ENCODE measurements at places on chromosomes 2 and 18.

- no peak for DNase-seq
Measured at GRCh38 chr2:168338292-168338691, 90.9 kb upstream of the STK39 start.

DNA sequence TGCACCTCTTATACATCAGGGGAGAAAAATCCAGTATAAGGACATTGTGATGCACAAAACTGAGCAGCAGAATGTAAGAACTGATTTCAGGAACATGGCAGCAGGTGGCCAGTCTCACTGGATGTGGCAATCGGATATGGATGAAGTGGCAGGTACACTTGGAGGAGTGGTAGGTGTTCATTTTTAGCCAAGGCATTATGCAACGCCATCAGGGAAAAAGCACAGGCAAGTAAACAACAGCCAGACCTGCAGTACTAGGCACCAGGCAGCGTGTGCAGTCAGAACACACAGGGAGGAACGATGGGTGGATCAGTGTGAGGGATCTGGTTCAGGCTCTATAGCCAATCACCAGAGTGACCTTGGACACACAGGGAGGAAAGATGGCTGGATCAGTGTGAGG is 77.4 kb upstream of the GCFC2 start:
- DNase-seq: no peak

- DNase-seq: no peak
Measured at GRCh38 chr18:24546307-24546706, 85.9 kb downstream of the HRH4 start.

DNA sequence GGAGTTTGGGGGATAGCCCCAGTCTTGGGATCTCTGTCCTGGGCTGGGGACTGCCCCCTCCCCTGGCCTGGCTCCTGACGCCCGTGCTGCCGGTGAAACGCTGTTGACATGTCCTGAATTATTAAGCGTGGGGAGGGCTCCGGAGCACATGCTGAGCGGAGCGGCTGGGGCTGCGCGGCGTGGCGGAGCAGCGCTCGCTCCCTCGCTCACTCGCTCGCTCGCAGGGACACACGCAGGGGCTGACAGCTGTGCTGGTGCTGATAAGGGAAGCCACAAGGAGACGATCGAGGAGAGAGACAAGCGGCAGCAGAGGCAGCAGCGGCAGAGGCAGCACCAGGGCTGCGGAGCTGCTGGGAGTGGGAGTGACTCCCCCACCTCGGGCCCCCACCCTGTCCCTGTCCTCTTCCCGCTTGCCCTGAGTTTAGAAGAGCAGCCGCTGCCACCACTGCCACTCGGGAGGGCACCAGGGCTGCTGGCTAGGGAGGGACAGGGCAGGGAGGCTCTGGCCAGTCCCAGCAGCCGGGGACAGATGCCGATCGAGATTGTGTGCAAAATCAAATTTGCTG is at the start of gene ASIC4:
Gene ASIC4 (plus strand): TSS at position 287 of the 566 bp plus-strand sequence. CDS start 243 bp downstream, at position 530.
- DNase-seq: no peak

DNA sequence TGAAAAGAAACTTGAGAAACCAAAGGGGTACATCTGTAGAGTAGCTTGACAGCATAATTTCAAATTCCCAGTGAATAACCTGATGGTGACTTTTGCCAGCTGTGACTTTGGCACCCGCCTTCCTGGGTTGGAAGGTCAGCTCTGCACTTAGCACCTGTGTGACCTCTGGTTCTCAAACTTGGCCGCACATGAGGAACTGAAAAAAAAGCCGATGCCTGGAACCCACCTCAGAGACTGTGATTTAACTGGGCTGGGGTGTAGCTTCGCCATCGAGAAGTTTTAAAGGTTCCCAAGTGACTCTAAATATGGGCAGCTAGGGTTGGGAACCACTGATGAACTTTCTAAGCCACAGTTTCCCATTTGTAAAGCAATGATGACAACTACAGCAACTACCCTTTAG is 6.5 kb downstream of the EFEMP1 start:
- DNase-seq: no peak

DNA sequence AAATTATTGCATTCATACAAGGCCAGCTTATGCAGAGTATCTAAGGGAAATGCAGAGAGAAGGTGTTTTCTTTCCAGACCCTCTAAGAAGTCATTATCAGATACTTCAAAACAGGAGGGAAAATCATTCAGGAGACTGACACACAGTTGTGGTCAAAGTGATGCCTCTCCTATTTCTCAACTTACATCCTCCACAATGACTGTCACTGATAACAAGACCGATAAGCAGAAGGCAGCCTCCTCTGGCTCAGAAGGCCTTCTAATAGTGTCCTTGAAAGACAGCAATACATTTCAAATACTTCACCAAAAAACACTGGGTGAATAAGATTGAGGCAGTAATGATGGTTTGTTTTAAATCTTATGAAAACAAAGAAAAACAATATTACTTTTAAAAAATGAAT is 199.7 kb downstream of the PIEZO2 start:
- DNase-seq: no peak

DNA sequence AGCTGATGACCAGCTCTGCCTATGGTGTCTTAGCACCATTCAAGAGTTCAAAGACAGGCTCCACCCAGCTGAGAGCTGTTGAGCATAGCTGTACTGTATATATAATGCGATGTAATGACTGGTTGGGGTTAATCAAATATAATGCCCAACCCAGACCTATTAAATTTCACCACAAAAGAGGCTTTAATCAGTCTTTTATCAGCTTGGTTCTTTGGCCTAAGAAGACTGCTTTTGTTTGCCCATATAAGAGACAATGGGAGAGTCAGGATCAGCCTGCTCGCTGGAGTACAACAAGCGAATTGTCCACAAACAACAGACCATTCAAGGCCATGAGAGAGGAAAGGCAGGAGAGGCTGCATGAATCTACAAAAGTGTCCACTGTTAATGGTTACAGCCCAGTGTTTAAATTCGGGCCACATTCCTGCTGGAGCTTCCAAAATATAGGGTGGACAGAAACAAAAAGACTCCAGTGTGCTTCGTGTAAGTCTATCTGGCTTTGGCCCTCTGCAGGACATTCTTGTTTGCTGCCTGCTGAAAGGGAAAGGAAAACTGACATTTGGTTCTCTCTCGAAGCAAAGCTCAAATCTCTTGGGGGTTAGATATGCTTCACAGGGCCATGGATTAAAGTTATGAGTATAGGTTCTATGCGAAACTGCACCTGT is 299.0 kb upstream of the FBXO11 start:
- no peak for DNase-seq

DNA sequence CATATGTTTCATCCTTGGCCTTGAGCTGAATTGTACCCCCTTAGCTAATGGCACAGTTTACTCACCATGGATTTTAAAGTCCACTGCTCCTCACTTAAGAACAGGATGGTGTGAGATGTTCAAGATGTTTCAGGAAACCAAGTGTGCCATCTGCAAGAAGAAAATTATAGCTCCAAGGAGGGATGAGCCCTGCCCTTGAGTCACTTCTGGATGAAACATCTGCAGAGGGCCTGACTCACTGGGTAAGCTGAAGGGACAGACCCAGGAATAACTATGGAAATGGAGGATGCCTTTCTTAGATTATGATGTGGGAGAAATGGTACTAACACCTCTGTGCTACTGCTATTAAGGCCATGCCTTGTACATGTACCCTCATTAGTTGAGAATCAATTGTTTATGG is 6.4 kb downstream of the MARS2 start:
- DNase-seq: no peak

- no peak for DNase-seq
Measured at GRCh38 chr2:42614838-42615237, 46.4 kb downstream of the MTA3 start.

- no peak for DNase-seq
Measured at GRCh38 chr18:77223653-77224052, 26.0 kb upstream of the GALR1 start.

DNA sequence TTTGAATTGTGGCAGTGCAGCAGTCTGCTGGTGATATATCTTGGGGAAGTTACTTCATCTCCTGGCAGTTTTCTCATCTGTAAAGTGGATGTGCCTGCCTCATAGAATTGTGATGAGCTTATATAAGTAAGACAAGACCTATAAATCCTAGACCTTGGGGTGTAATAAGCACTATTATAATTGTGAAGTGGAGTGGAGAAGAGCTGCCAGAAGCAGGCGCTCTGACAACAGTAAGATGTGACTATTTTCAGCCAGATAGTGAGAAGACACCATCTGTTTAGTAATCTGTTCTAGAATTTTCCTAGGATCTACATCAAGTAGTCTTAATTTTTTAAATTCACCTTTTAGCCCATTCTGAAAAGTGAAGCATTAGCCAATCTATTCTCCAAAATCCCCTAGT is 85.6 kb upstream of the TSPYL6 start:
- no peak for DNase-seq

DNA sequence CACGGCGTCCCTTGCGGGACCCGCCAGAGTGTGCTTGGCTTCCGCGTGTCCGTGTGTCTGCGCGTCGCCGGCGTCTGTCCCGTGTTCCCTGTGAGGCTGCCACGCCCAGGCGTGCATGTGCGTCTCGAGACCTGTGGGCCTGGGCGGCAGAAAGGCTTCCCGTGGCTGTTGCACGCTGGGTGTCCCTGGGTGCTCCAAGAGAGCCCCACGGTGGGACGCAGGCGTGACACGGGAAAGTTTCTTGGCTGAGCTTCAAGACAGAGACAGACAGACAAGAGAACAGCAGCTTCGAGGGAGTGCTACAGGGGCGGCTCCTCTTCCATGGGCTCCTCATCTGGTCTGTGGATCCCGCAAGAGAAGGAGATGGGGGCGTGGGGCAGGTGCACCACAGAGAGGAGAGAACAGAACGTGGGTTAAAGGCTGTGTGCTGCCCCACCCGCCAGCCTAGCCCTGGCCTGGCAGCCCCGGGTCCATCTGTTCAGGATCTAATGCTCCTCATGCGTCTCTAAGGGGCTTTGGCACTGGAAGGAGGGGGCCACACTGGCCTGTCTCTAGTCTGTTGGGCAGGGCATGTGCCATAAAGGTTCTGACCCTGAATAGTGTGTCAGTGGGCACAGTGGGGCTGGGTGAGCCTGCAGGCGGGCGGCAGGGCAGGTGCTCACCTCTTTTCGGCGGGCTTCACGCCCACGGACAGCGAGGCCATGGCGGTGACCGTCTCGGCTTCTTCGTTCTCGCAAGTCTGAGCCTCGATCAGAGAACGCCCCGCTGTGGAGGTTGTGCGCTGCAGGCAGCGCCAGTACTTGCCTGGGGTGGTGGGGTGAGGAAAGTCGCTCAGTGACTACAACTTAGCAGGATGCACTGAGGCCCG is 205.1 kb downstream of the TWIST2 start:
- DNase-seq: no peak

DNA sequence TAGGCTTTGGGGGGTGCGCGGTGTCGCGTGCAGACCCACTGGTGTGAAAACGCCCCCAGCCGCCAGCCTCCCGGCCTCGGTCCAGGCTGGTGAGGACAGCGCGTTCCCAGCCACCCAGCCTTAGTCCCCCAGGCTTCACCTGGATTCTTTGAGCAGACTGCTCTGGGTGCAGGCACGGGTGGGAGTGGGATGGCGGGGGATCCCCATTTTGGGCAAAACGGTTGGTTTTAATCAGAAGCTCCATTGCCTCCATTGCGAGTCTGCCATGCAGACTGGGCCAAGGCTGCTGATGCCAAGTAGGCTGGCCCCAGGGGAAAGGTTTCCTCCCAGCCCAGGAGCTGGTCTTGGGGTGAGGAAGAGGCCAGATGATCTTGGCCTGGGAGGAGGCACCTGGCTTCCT is 445 bp downstream of the MLPH start:
- DNase-seq: no peak

GRCh38 chr2:65161551-65162100 is 31.7 kb upstream of the RAB1A start:
- DNase-seq: no peak

GRCh38 chr2:23377771-23378170 is 7.2 kb upstream of the KLHL29 start:
- no peak for DNase-seq

- no peak for DNase-seq
Measured at GRCh38 chr2:113863144-113863543, 26.7 kb upstream of the ACTR3 start.

- DNase-seq: no peak
Measured at GRCh38 chr2:42217914-42218313, 48.8 kb downstream of the EML4 start.

DNA sequence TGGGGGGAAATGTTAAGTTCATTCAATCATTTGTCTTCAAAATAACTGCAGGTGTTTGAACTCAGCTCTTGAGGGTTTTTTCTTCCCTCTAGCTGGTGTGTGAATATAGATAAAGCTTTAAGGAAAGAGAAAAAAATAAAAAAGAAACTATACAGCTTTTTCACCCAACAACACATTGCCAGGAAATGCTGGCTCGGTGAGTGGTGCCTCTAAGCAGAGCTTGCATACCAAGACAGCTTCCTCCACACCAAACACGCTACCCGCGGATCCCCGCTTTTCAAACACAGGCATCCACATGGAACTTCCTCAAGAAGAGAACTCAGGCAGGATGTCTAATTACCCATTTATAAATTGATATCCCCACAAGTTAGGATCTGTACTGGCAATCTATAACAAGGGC is 69.8 kb upstream of the TANK start:
- DNase-seq: no peak

GRCh38 chr2:23751747-23752265 is 175.1 kb downstream of the ATAD2B start:
- DNase-seq: peak; percentile 2

GRCh38 chr2:147001061-147001460 is 843.8 kb upstream of the ACVR2A start:
- no peak for DNase-seq

GRCh38 chr2:54724560-54725342 is 1.3 kb downstream of the EML6 start:
- no peak for DNase-seq

GRCh38 chr2:109508556-109508955 is 105.2 kb downstream of the SEPTIN10 start:
- no peak for DNase-seq

- no peak for DNase-seq
Measured at GRCh38 chr2:34332813-34333212, 733.7 kb upstream of the FAM98A start.

- DNase-seq: no peak
Measured at GRCh38 chr2:46967990-46968647, 52.5 kb upstream of the MCFD2 start.

- no peak for DNase-seq
Measured at GRCh38 chr2:219017201-219017931, 23.9 kb downstream of the CFAP65 start.

- no peak for DNase-seq
Measured at GRCh38 chr2:100870652-100871531, 51.0 kb downstream of the NPAS2 start.

GRCh38 chr18:73511771-73512503 is 635.7 kb downstream of the FBXO15 start:
- DNase-seq: no peak

DNA sequence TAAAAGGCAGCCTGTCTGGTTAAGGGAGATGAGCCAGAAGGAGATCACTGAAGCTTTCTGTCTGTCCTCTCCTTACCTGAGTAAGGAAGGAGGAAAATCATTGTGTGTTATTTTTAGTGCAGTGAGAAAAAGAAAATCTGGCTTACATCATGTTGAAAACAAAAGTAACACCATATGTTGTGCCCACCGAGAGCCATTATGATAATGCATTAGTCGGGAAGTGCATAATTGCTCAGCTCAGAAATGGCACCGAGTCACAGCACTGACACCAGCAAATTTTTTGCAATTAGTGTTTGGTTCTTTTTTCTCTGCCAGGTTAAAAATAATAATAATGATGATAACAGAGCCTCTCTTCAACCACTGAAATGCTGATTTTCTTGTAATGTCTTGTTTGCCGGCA is 46.6 kb downstream of the HNMT start:
- DNase-seq: peak; percentile 30
